ENCODE measurements at places on chromosomes 7 and 10.

- peak overlapping the region; percentile 97 for H3K27ac ChIP-seq
- no peaks in the 10 kb centered on the region for H3K36me3 ChIP-seq
- DNase-seq = peak; percentile 73
- peaks cover 4% of the 10 kb centered on the region for H3K27me3 ChIP-seq
These were observed 364 bp downstream of the ZNF518A start for GRCh38 chr10:96130326-96130995.

GRCh38 chr7:70630440-70630817, 501.5 kb upstream of the GALNT17 start:
- no peak overlapping the region for H3K27ac ChIP-seq
- peaks cover 2% of the 10 kb centered on the region for H3K4me1 ChIP-seq
- DNase-seq = no peak
- no peaks in the 10 kb centered on the region for H3K27me3 ChIP-seq
- no peak overlapping the region for H3K4me3 ChIP-seq

GRCh38 chr10:122571892-122572291, 11.3 kb downstream of the DMBT1 start:
- no peak overlapping the region for H3K27ac ChIP-seq
- no peak for DNase-seq
- H3K27me3 ChIP-seq = peaks cover 15% of the 10 kb centered on the region

DNA sequence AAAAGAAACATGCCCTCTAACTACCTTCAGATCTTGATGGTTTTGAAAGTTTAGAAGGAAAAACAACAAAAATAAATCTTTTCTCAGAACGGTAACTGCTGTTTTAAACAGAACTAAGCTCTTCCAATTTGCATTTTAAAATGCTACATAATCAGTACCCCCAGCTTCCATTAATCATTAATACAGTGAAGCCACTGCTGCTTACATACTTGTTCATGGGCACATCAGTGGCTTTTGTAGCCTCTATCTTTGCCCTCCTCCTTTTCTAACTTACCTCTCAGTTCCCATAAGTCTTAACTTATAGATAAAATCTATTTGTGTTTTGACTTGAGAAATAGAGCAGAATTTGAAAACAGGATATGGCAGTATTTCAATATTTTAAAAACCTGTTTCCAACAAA, 109.1 kb downstream of the POLL start:
- DNase-seq = no peak
- H3K4me1 ChIP-seq = no peaks in the 10 kb centered on the region
- H3K27ac ChIP-seq = no peak overlapping the region
- H3K4me3 ChIP-seq = no peak overlapping the region

DNA sequence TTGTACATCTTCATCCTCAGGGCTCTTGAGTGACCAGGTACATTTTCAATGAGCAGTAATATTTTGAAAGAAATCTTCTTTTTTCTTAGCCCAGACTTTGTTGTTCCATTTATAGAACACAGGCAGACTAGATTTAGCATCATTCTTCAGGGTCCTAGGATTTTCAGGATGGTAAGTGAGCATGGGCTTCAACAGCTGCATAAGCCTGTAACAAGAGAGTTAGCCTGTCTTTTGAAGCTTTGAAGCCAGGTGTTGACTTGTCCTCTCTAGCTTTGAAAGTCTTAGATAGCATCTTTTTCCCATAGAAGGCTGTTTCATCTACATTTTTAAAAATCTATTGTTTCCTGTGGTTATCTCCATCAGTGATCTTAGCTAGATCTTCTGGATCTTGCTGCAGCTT, 4.5 kb upstream of the NDUFA5 start:
- H3K36me3 ChIP-seq = no peaks in the 10 kb centered on the region
- H3K4me3 ChIP-seq = no peak overlapping the region
- no peak overlapping the region for H3K27ac ChIP-seq
- H3K27me3 ChIP-seq = no peaks in the 10 kb centered on the region
- DNase-seq = no peak

GRCh38 chr10:29751240-29751639, 116.5 kb upstream of the SVIL start:
- no peaks in the 10 kb centered on the region for H3K27me3 ChIP-seq
- DNase-seq = no peak
- H3K4me3 ChIP-seq = no peak overlapping the region
- H3K4me1 ChIP-seq = no peaks in the 10 kb centered on the region
- no peaks in the 10 kb centered on the region for H3K36me3 ChIP-seq
- no peak overlapping the region for H3K27ac ChIP-seq

DNA sequence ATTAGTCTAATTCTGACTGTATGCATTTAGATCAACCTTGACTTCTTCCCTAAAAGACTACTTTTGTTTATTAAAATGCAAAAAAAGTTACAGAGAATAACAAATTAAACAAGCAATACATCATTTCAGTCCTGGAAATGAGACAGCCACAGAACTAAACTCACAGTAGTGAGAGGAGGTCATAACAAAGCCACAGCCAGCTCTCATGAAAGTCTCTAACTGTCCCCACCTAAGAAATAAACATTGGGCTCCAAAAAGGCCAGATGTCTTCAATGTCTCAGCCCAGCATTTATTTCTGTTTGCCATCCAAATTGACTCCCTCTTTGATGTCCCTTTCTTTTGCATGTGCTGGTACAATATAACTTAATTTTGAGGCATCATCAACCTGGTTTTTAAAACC, 74.4 kb downstream of the NHLRC2 start:
- no peaks in the 10 kb centered on the region for H3K36me3 ChIP-seq
- H3K4me3 ChIP-seq = no peak overlapping the region
- no peak overlapping the region for H3K27ac ChIP-seq
- no peaks in the 10 kb centered on the region for H3K4me1 ChIP-seq

- no peaks in the 10 kb centered on the region for H3K4me1 ChIP-seq
- DNase-seq = no peak
- H3K4me3 ChIP-seq = no peak overlapping the region
These were observed 214.0 kb upstream of the DKK1 start for GRCh38 chr10:52100011-52100547.

DNA sequence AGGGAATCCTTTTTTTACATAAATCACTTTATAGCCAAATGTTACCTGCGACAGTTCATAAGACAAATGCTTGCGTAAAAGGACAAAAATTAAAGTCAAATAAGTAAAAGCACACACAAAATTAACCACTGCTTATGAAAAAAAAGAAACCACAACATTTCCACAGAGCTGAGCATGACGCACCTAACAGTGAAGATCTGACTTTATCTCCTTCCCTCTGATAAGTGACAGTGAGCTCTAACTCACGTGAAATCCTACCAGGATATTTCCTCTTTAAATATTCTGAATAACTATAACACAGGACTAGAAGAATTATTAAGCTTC, 225.5 kb downstream of the SFMBT2 start:
- H3K36me3 ChIP-seq = peaks cover 2% of the 10 kb centered on the region
- H3K4me1 ChIP-seq = peaks cover 10% of the 10 kb centered on the region
- no peak overlapping the region for H3K4me3 ChIP-seq

GRCh38 chr10:930625-931325, 730 bp downstream of the LARP4B start:
- H3K27me3 ChIP-seq = no peaks in the 10 kb centered on the region
- H3K36me3 ChIP-seq = no peaks in the 10 kb centered on the region
- peak overlapping the region; percentile 52 for H3K4me3 ChIP-seq

DNA sequence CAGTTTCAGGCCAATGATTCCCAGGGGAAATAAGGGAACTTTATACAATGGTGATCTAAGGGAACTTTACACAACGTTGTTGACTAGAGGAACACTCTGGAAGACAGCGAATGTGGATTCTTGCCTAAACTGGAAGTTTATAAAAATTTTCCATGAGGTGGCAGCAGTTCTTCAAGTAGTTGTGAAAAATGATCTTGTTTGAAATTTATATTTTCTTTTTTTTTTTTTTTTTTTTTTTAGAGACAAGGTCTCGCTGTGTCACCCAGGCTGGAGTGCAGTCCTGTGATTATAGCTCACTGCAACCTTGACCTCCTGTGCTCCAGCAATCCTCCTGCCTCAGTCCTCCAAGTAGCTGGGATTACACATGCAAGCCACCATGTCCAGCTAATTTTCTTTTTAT, 32.1 kb upstream of the GTF2I start:
- DNase-seq = no peak
- H3K36me3 ChIP-seq = no peaks in the 10 kb centered on the region
- H3K27me3 ChIP-seq = no peaks in the 10 kb centered on the region
- no peaks in the 10 kb centered on the region for H3K4me1 ChIP-seq
- no peak overlapping the region for H3K4me3 ChIP-seq

- H3K27me3 ChIP-seq = no peaks in the 10 kb centered on the region
- H3K4me1 ChIP-seq = no peaks in the 10 kb centered on the region
- H3K4me3 ChIP-seq = no peak overlapping the region
- DNase-seq = no peak
- peaks cover 3% of the 10 kb centered on the region for H3K36me3 ChIP-seq
These were observed 173.0 kb upstream of the RHEB start for GRCh38 chr7:151692721-151693120.

DNA sequence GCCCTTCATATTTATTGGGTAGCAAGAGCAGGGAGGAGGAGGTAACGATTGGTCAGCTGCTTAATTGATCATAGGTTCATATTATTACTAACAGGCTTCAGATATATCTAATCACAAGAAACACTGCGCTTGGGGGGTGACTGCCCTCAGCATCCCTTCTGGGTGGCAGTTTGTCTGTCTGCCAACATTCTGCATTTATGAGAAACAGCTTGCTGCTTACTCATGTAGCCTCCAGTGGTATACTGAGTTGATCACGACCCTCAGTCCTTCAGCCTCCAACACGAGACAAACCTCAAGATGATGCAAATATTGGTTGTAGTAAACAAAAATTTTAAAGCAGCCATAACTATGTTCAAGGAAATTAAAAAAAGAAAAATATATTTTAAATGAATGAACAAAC, 657.8 kb upstream of the PHF14 start:
- no peaks in the 10 kb centered on the region for H3K36me3 ChIP-seq
- H3K4me3 ChIP-seq = no peak overlapping the region
- H3K27ac ChIP-seq = no peak overlapping the region
- no peaks in the 10 kb centered on the region for H3K27me3 ChIP-seq
- no peaks in the 10 kb centered on the region for H3K4me1 ChIP-seq
- no peak for DNase-seq

- no peak overlapping the region for H3K4me3 ChIP-seq
- no peaks in the 10 kb centered on the region for H3K27me3 ChIP-seq
- H3K36me3 ChIP-seq = peaks cover 28% of the 10 kb centered on the region
- H3K27ac ChIP-seq = no peak overlapping the region
These were observed 93.5 kb downstream of the AKAP9 start for GRCh38 chr7:92034116-92034515.

GRCh38 chr7:108196004-108196403, 65.8 kb upstream of the LAMB4 start:
- H3K27ac ChIP-seq = no peak overlapping the region
- no peaks in the 10 kb centered on the region for H3K36me3 ChIP-seq
- H3K4me3 ChIP-seq = no peak overlapping the region
- no peak for DNase-seq
- H3K27me3 ChIP-seq = no peaks in the 10 kb centered on the region
- no peaks in the 10 kb centered on the region for H3K4me1 ChIP-seq
